AG08395 (cell line): ENCODE measurements at places on chromosomes 5 and 9.

GRCh38 chr9:137281345-137282116, 4.0 kb downstream of the TOR4A start:
- DNase-seq: no peak

GRCh38 chr9:121876658-121877271, 216.3 kb downstream of the TTLL11 start:
- DNase-seq: peak; percentile 79

GRCh38 chr5:42400474-42400873, 22.8 kb upstream of the GHR start:
- DNase-seq: no peak

GRCh38 chr5:171270136-171270535, 38.9 kb upstream of the TLX3 start:
- DNase-seq: no peak

GRCh38 chr9:136946228-136947027, 1.4 kb downstream of the C8G start:
- no peak for DNase-seq
